Iris pigment epithelial cell (primary cell): ENCODE measurements at places on chromosomes 6 and 20.

GRCh38 chr6:68951270-68951669 lies 316.2 kb downstream of the ADGRB3 start:
- DNase-seq = no peak

GRCh38 chr6:158056355-158056754 lies 74.7 kb downstream of the SYNJ2 start:
- DNase-seq = no peak

DNA sequence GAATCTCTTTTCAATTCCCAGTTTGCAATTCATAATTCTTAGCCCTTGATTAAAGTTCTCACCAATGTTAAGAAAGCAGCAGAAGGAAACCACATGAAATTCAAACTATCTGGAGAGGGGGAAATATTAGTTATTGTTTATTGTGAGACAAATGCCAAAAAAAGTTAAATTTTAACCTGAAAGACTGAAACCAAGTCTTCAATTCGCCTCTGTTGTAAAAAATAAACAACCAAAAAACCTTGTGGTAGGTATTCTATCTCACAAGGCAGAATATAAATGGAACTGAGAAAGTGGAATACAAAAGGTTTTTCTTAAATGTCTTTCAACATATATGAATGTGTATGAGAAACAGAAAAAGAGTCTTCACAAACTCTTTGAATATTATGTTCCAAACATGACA lies 24.8 kb downstream of the TMX4 start:
- DNase-seq = no peak

- no peak for DNase-seq
These were observed 40.7 kb downstream of the BFSP1 start for GRCh38 chr20:17490501-17490900.

DNA sequence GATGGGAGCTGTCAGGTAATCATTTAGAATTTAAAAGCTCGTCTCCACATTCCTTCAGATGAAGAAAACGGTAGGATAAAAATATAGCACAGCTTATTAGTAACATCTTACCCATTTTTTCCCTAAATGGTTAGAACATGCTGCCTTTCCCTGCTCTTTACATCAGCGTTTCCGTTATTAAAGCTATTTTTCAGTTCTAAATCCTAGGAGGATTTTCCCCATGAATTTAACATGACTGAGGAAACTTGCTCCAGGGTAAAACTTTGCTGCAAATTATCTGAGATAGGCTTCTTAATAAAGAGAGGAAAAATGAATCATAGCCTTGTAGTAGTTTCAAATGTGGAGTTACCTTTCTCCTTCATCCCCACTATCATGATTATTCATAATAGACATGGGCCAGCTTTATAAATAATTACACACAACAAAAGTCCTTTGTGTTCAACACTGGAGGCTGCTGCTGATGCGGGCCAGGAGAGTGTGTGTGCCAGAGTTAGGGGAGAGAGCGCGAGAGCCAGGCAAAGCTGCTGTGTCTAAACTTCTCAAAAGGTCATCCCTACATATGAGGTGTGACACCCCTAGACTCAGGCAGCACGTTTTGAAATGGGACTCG lies 24.4 kb downstream of the MYLIP start:
- DNase-seq = no peak

DNA sequence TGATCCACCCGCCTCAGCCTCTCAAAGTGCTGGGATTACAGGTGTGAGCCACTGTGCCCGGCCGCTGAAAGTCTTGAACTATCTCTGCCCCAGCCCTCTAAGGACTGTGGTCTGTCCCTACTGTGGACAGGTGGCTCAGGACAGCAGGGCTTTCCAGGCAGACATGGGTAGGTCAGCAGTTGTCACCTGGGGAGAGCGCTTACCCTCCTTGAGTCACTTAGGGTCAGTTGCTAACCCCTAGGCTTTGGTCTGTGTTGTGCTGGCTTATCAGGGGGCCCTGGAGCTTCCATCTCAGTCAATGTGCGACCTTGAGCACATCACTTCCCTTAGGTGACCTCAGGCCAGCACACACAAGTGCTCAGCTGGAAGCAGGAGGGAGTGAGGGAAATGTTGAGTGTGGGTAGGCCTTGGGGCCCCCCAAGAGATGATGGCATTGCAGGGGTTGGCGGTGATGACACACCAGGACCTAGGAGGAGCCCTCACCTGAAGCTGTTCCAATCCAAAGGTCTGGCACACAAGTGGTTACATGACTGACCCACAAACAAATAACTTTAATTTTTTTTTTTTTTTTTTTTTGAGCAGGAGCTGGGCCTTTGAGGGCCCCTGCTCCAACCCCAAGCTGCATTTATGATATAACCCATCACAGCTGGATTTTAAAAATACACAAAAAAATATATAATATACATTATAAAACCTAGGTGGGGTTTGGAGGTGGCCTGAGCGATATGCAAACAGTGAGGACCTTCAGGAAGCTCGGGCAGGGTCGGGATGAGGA lies 5.1 kb downstream of the RPL10A start:
- no peak for DNase-seq

GRCh38 chr6:7264041-7264440 lies 49.0 kb downstream of the SSR1 start:
- DNase-seq = no peak

DNA sequence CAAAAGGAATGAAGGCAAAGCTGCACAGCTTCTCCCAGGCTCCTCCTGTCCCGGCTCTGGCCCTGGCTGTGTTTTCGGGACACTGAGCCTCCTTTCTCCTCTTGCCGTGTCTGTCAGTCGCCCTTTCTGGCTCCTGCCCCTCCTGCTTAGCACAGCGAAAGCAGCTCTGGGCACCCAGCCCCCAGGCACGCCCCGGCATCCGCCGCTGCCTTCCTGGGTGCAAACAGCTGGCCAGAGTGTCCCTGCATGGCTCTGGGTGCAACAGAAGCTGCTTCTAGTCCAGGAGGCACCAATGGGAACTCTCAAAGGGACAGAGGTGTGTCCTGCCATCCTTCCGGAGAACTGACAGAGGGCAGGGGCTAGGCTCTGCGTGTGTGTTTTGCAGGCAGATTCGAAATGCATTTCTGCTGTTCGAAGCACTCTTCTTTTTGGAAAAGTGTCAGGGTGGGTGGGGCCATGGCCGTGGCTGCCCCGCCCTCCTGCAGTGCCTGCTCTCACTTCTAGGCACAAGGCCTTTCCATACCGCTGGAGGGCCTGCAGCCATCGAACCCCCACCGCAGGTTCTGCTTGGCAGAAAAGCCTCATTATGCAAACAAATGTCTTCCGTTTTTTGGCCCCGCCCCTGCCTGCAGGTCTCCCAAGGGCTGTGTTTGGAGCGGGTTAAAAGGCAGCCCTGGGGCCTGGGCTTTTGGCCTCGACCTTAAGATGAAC lies 15.5 kb downstream of the COL9A3 start:
- no peak for DNase-seq

DNA sequence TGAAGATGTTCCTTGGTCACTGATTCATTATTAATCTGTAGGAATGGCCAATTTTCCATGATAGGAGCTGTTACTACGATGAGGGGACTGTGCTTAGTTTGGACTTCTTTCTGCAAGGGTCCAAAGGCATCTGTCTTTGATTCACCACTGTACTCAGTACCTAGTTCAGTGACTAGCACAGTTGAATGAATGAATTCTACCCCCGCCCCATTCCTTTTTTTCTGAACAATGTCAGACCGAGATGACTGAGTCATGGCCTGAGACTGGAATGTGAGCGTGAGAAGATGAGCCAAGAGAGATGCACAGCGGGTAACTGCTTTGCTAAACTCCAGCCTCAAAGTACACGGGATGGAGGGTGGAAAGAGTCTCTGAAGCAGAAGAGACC lies 419 bp upstream of the SNHG17 start:
- DNase-seq = peak; percentile 91

- no peak for DNase-seq
These were observed 25.0 kb downstream of the KCNB1 start for GRCh38 chr20:49457444-49457843.

DNA sequence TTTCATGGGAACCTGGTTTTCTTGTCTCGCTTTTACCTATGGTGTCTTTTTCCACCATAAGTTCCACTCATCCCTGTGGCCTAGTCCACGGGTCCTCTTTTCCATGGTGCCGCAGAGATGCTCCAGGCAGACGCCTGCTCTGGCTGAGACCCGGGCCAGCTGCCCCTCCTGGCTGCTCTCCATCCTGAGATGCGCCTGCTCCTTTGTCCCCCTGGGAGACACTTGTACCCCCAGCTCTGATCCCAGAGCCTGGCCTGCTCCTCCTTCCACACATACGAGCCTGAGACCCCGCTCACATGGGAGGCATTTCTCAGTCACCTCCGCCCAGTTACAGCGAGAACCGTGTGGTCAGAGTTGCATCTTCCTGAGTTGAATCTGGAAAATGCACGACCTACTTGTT lies 29.6 kb downstream of the RNASET2 start:
- DNase-seq = no peak

GRCh38 chr6:38604700-38605099 lies 35.0 kb downstream of the BTBD9 start:
- DNase-seq = peak; percentile 59

- no peak for DNase-seq
These were observed 75.4 kb upstream of the PBOV1 start for GRCh38 chr6:138293428-138294395.

DNA sequence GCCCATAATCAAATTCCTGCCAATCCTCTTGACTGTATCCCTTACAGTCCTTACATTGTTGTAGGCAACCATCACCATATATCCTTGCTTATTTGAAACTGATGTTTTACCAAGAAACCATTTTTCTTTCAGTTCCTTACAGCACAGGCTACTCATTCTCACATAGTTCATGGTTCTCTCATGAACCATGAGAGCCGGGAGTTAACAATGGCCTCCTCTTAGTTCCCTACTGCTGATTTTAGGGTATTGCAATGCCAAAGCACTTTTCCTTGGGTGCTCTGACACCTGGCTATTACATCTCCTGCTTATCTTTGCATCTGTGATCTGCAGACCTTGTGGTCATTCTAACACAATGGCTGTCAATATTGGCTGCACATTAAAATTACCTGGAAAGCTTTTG lies 133.4 kb downstream of the MYB start:
- DNase-seq = no peak
